ENCODE measurements at places on chromosomes 1 and 21.

- DNase-seq, result no peak
These were observed 25.8 kb upstream of the MPZL1 start for GRCh38 chr1:167695756-167696561.

- DNase-seq, result no peak
These were observed 313.4 kb upstream of the FMN2 start for GRCh38 chr1:239778208-239778813.

DNA sequence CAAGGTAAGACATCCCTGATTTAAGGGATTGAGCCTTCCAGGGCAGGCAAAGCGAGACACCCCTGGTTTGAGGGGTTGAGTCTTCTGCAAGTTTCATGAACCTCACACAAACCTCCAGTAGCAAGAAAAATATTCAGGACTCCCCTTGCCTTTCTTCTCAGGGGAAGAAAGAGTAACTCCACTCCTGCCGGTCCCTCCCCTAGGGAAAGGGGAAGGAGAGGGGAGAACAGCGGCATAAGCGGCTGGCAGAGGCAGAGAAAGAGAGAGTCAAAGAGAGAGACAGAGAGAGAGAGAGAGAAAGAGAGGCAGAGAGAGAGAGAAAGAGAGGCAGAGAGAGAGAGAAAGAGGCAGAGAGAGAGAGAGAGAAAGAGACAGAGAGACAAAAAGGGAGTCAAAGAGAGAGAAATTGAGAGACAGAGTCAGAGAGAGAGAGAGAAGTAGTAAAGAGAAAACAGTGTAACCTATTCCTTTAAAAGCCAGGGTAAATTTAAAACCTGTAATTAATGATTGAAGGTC, 29.5 kb upstream of the CBR3 start:
- no peak for DNase-seq

GRCh38 chr1:200945111-200945510, 50.4 kb downstream of the INAVA start:
- no peak for DNase-seq

DNA sequence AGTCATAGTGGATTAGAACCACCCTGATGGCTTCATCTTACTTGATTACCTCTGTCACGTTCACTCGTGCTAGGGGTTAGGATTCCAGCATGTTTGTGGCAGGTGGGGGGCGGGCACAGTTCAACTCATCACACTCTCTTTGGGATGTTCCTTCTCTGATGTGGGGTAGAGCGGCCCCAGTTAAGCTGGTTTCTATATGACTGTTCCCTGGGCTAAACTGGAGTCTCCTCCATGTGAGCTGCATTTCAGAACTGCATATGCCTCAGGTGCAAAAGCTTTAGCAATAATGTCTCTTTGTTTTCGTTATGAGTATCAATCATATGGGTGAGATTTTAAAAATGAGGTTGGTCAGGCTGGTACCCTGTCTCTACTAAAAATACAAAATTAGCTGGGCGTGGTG, 393.2 kb downstream of the RPS6KC1 start:
- DNase-seq, result no peak

- DNase-seq, result no peak
These were observed 8.8 kb upstream of the SAMD11 start for GRCh38 chr1:914891-915280.

DNA sequence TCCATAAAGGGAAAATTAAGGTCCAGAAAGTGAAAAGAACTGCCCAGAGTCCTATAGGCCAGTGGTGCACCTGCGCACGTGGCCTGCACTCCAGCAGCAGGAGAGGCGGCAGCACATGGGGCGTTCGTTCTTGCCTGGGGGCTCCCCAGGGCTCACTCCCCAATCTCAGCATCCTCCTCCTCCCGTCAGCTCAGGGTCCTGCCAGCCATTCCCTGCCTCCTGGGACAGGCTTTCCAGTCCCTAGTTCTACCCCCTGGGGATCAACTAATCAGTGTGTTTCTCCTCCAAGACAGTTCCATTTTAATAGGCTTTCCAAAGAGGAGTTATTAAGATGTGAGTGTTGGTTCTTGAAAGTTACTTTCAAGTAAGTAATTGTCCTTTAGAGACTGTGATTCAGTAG, 1.2 kb upstream of the A3GALT2 start:
- DNase-seq, result no peak

Measured in K562 (cell line).